ENCODE measurements at places on chromosomes 1 and 21.

- DNase-seq = no peak
These were observed 69.6 kb upstream of the KCNK1 start for GRCh38 chr1:233544304-233544703.

GRCh38 chr1:6466023-6466422 lies at the start of gene TNFRSF25:
Gene TNFRSF25, minus strand, starts transcription at chr1:6466173. Its CDS starts 66 bp downstream, at chr1:6466107.
- no peak for DNase-seq

- DNase-seq = no peak
These were observed 157.1 kb downstream of the DSCAM start for GRCh38 chr21:40689840-40690360.

GRCh38 chr1:66316464-66317247 lies 217.3 kb upstream of the SGIP1 start:
- DNase-seq = no peak
